LoVo (cell line): ENCODE measurements at places on chromosomes 4 and X.

- peak; percentile 30 for DNase-seq
Measured at GRCh38 chr4:185122681-185123345, 20.3 kb upstream of the SLC25A4 start.

- DNase-seq, result peak; percentile 49
Measured at GRCh38 chr4:7842384-7843279, 97.0 kb downstream of the AFAP1 start.

GRCh38 chr4:120445186-120445585 is 378.5 kb upstream of the MAD2L1 start:
- no peak for DNase-seq

GRCh38 chrX:120205816-120206753 is 44.5 kb upstream of the ZBTB33 start:
- no peak for DNase-seq

- peak; percentile 56 for DNase-seq
Measured at GRCh38 chr4:113141901-113142346, 92.5 kb downstream of the ANK2 start.

DNA sequence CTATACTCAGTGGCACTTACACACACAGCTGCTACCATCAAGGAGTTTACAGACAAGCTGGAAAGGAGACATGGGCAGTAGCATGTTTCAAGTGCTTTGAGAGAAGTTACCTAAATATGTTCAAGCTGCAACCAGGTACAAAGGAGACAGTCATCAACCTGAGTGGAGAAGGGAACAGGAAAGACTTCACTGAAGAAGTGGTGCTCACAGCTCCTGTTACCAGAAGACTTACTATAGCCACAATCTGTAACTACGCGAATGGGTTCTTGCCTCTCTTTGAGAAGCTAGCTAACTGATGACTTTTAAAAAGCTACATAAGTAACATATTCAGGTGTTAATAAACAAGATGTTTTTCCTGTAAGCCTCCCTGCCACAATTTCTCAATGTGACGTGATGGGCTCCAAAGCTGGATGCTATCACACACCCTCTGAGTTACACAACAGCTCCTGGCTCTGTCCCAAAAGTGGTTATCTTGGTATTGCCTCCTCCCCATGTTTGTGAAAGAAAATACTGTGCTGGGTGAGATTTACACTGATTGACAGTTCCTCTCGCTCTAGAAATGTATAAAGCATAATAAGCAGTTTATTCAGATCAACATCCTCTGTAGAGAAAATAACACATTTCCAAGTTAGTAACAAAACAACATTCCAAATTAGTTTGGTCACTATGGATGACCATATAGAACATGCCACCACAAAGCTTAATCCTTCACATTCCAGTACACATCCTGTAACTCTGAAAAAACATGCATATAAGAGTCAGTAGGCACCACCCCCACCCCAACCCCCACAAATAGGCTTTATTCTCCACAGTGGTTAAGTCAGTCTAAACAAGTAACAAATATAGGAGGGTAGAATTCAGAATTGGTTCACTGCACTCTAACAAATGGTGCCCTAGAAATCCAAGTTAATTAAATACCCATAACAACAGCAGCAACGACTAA is 81.8 kb downstream of the FRYL start:
- DNase-seq, result peak; percentile 78

GRCh38 chr4:99413140-99413539 is 22.0 kb downstream of the ADH7 start:
- DNase-seq, result no peak

- peak; percentile 83 for DNase-seq
Measured at GRCh38 chr4:76589872-76590797, 155.1 kb downstream of the SHROOM3 start.

GRCh38 chr4:161061046-161061445 is 1102.8 kb downstream of the FSTL5 start:
- no peak for DNase-seq

DNA sequence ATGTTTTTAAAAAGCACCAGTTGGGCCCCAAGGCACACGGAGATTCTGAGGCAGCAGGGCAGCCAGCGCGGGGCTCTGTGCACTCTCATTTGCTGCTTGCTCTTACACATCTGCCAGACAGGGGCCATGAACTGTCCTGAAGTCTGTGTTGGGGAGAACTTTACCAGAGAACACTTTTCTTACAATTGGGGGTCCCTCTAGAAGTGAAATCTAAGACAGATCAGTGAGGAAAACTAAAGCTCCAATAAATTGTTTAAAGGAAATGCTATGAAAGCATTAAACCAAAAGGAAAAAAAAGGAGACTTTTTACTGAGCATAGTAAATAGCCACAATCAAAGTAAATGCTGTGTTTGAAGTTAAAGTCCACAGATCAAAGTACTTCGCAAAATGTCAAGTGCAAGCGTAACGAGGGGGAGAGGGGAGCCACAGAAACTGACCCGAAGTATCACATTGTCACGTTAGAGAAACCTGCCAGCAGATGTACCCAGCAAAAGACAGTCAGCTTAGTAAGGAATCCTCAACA is 37.8 kb downstream of the SORBS2 start:
- no peak for DNase-seq

DNA sequence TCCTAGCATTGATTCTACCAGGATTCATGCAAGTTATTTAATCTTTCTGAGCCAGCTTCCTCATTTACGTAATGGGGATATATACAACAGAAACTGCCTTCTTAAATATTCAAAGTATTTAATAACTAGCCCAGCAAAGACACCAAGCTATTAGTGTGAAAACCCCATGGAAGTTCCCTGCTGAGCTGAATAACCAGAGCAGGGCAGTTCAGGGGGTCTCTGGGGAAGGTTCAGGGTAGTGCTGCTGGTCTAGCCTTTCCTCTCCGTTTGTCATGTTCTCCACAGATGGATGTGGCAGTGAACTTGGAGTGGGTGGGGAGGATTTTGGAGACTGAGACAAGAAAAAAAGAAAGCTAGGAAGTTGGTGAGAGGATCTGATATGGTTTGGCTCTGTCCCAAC is 240.8 kb upstream of the TAPT1 start:
- no peak for DNase-seq

- no peak for DNase-seq
Measured at GRCh38 chrX:43985511-43985910, 12.3 kb upstream of the NDP start.

GRCh38 chr4:94171616-94172015 is 36.0 kb upstream of the SMARCAD1 start:
- no peak for DNase-seq
